ENCODE measurements at places on chromosomes 11 and 22.
A peak's percentile ranks its signal among the peaks of the same experiment; 100 is the strongest.

DNA sequence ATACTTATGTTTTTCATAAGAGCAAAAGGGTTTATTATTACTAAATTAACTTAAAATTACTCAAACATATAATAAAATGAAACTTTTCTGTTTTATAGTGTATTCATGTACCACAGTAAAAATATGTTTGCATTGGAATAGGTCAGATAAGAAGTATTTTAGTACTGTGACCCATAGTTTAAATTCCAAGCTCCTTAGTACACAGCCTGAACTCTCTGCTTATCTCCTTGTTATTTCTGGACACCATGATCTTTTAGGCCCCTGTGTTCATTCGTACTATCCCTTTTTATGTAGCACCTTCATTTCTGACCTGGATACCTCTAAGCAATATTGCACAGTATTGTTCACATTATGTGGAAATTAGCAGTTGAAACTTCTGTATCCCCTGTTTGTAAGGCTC lies 296.7 kb upstream of the SYN3 start:
- no peak for DNase-seq

GRCh38 chr22:42695294-42695693 lies 25.4 kb downstream of the A4GALT start:
- no peak for DNase-seq

DNA sequence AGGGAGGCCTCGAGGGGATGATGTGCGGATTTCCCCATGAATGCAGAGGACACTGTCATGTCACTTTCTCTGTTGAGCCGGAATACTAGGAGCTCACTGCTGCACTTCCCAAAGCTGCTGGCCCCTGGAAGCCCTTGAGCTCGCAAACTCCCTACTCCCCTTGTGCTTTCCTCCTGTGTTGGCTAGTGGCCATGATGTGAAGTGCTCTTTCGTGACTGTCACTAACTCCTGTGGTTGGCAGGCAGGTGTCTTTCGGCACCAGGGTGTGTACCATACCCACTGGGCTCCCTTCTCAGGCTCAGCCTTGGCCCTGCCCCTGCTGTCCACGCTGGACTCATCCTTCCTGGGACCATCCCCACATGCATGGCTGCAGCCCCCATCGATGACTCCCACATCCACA lies 86.2 kb downstream of the BTBD10 start:
- DNase-seq: no peak

DNA sequence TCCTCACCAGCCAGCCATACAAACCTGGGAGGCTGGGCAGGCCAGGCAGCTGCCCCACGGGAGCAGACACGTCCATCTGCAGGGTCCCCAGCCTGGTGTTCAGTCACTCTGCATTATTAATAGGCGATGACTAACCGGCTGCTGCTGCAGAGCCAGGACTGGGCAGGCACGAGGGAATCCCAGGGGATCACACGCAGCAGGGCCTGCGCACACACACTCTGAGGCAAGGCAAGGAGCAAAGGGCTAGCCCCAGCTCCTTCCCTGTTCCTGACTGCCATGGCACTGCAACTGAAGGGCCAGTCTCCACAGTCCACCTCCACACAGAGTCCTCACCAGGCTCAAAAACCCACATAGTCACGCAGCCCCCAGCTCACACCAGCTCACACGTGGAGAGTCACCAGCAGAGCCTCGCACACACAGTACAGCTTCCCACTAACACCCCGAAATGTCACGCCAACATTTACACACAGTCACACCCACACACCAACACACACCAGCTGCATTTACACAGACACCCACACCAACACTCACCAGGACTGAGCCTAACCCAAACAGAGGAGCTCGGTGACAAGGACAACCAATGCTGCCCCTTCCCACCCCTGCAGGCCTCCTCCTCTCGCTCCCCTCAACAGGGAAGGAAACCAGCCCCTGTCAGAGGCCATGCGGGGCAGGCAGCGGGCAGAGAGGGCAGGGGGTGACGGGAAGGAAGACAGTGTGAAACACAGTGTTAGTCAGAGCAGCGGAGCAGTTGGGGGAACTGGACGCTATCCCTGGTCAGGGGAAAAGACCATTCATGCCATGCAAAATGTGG lies 47.3 kb downstream of the NRXN2 start:
- DNase-seq: peak; percentile 86

DNA sequence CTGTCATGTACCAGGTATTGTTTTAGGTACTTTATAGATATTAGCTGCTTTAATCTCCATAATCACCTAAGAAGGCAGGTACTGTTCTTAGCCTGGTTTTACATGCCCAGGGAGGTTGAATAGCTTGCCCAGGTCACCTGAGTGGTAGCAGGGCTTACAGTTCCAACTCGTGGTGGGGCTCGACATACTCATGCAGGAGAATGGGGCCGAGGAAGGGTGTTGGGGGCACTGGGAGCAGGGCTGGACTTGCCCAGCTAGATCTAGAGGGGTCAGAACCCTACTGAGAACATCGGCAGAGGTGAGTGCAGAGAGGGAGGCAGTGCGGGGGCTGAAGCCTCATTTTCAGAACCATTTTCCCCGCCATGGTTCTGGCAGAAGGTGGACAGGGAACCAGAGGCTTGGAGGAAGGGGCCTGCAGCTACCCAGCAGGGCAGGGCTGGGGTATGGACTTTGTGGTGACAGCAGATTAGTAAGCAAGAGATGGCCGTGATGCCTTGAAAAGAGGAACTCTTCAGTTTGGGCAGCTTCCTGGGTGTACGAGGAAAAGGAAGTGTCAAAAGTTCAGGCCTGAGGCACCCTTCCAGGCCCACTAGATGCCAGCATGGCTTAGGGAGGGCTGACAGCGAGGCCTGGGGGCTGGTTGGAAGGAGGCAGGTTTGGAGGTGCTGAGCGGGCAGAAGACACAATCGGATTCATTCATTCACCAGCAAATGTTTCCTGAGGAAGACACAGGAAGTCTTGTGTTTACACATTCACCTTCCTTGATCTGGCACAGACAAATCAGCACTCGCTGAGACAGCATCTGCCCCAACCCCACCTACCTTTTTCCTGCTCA lies 54.7 kb upstream of the LYVE1 start:
- no peak for DNase-seq

DNA sequence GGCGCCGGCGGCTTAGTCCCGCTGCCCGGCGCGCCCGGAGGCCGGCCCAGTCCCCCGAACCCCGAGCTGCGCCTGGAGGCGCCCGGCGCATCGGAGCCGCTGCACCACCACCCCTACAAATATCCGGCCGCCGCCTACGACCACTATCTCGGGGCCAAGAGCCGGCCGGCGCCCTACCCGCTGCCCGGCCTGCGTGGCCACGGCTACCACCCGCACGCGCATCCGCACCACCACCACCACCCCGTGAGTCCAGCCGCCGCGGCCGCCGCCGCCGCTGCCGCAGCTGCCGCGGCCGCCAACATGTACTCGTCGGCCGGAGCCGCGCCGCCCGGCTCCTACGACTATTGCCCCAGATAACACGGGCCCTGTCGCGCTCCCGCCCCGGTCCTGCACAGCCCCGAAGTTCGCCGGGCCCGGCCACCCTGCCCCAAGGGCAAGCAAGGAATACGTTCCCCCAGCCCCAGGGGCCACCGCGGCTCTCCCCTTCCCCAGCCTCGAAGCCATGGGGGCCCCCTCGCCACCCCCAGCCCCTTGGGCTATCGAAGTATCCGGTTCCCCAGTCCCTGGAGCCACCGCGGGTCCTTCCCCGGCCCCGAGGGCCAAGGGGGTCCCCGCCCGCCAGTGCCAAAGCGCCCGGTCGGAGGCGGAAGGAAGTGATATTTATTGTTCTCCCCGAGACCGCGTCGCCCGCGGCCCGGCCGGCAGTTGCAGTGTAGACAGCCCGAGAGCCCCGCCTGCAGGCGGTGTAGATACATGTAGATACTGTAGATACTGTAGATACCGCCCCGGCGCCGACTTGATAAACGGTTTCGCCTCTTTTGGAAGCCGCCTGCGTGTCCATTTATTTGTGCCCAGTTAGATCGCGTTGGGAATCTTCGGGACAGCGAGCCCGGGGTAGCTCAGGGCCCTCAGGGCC lies 6.2 kb downstream of the TBX1 start:
- DNase-seq: peak; percentile 62

DNA sequence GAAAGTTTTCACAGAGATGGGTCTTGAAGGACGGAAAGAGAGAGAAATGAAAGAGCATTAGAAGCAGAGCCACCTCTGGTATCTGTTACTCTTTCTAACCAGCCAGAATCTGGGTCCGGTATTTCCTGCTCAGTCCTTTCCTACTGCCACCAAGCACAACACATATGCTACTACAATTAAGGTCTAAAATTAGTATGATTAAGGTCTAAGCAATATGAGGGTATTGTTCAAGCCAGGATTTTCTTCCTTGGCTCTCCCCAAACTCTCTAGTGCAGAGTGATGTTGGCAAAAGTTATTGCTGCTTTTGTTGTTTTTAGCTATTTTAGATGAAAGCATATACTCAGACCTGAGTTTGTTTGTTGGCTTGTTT lies 59.2 kb upstream of the EED start:
- DNase-seq: no peak
